Foreskin fibroblast (primary cell): ENCODE measurements at places on chromosomes 1 and 21.

DNA sequence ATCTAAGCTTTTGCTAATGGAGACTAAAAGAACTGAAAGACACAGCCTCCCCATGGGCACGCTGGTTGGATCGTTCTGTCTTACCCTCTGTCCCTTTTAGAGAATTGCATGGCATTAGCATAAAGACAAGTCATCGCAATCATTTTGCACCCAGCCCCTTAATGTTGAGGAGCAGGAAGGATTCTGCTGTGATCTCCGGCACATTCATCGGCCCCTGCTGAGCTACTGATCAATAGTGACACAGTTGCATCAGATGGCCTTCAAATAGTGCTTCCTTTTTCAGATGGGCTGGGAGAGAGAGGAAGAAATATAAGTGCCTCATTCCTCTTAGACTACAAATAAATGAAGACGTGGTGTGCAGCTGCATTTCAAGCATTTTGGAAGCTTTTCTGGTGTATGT lies 75.4 kb downstream of the NOS1AP start:
- DNase-seq: no peak

GRCh38 chr1:203926025-203926540 lies 64.7 kb downstream of the SNRPE start:
- peak; percentile 49 for DNase-seq

GRCh38 chr1:29986986-29987385 lies 736.4 kb downstream of the MATN1 start:
- no peak for DNase-seq

- peak; percentile 64 for DNase-seq
Observed at GRCh38 chr1:87942165-87942564, 613.5 kb downstream of the LMO4 start.

GRCh38 chr1:75132812-75133619 lies 1.2 kb upstream of the LHX8 start:
- DNase-seq: no peak

DNA sequence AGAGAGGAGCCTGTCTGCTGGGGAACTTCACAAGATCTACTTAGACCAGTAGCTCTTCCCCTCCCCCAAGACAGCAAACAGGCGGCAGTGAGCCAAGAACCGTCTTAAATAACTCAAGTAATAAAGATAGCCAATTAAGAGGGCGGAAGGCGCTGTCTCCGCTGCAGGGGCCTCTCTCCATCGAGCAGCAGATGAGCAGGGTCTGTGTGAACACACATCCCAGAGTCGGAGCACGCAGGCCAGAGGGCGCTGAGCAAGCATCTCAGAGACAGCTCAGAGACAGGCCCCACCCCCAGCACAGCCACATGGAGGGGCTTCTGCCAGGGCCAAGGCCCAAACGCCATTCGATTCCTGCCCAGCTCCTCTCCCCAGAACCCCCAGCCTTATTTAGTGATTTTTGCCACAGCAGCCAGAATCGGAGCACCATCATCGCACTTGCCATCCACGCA lies 11.1 kb downstream of the IFFO2 start:
- DNase-seq: peak; percentile 74

- no peak for DNase-seq
Observed at GRCh38 chr21:39010629-39011404, 172.4 kb downstream of the PSMG1 start.

DNA sequence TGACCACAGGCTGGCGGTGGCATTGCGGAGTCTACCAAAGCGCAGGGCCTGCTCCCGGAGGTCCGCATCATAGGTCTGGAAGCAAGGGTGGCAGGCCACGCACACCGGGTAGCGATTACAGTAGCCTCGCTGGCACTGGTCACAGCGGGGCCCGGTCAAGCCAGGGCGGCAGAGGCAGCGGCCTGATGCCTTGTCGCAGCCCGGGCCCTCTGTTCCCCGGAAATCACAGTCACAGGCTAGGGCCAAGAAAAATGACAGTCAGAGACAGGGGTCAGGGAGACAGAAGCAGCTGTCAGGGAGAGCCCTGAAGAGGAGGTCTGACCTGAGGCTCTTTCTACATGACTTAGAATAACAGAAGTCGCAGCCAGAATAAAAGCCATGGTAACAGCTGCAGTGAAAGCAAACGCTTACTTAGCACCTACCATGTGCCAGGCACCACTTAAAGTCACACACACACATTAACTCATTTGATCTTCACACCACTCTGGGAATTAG lies 26.4 kb downstream of the LAMB3 start:
- no peak for DNase-seq

DNA sequence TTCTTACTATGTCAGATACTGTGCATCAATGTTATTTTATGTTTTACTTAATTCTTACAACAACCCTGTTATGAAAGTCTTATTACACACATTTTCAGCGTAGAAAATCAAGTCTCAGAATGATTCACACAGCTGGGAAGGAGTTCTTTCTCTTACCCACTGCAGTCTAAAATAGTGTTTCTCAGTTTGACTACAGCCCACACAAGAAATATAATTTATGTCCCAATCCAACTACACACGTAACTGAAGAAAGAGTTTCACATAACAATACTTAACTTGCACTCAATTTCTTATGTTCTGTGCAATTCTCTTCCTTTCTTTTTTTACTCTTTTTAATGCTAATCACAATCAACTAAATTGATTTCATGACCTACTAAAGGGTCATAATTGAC lies 252.8 kb upstream of the ADGRL2 start:
- DNase-seq: no peak

- DNase-seq: no peak
Observed at GRCh38 chr1:100321506-100321905, 30.8 kb upstream of the CDC14A start.

- DNase-seq: peak; percentile 55
Observed at GRCh38 chr1:1597275-1597930, 2.5 kb downstream of the FNDC10 start.

DNA sequence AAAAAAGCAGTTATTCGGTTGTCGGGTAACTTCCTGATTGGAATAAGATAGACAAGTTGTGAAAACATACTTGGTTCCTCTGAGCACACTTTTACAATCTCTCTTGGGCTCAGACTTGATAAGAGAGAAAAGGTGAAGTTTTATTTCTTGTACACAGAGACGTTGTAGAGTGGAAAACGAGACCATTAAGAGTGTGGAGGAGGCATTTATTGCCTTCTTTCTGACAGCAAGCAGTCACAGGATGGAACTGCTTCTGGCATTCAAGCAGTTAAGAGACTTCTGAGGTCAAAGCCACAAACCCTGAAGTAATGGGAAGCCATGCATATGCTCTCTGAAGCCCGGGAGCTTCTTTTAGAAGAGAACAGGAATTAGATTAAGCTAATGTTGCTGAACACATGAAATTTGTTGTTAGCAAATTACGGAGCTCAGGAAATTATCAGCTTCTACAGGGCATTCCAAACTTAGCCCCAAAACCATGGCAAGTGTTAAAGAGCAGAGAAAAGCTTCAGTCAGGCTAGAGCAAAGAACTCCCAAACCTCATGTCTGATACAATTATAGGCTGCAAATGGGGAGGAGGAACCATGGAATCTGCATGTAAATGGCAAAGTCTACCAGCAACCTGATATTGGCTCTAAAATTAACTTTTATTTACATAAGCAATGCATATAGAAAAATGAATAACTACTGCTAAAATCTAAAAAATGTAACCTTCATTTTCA lies 26.0 kb downstream of the S1PR1 start:
- DNase-seq: peak; percentile 39

- no peak for DNase-seq
Observed at GRCh38 chr1:175632667-175633066, 110.7 kb downstream of the TNR start.

DNA sequence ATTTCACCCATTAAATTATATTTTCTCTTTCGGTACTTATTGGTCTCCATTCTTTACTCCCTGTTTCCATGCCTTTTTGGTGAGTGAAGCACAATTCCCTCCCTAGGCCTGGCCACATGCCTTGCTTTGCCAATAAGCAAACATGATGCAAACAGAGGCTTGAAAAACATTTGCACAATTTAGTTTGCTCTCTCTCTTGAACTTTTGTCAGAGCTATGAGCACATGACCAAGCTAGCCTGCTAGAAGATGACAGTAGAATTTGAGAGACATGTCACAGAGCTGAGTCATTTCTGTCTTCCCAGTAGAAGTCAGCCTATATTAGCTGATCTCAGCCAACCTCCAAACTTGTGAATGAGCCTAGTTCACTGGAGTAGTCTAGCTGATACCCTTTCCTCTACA lies 24.6 kb downstream of the ANGPTL3 start:
- DNase-seq: peak; percentile 91

- no peak for DNase-seq
Observed at GRCh38 chr1:184418652-184419349, 32.0 kb downstream of the C1orf21 start.

DNA sequence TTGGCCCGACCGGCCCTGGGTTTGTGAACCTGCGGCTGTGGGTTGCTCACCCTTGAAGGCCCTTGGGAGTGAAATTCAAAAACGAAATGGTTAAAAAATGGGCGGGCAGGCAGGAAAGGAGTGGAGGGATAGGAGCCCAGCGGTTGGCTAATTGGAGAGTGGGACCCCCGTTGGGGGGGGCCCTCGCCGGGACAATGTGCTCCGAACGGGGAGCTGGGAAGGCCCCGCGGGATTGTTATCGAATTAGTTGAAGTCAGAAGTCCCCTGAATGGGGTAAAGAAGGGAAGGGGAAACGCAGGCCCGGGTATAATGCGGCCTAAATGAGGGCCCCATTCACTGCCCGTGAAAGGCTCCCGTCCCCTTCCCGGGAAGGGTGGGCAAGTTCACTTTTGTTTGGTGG lies 135.7 kb downstream of the PRDM16 start:
- no peak for DNase-seq

- peak; percentile 29 for DNase-seq
Observed at GRCh38 chr21:28227881-28228635, 764.6 kb downstream of the LTN1 start.

- DNase-seq: no peak
Observed at GRCh38 chr1:21913258-21913657, 23.9 kb downstream of the HSPG2 start.

- no peak for DNase-seq
Observed at GRCh38 chr1:223308136-223308535, 55.8 kb downstream of the SUSD4 start.

GRCh38 chr1:205360891-205361290 lies 4.2 kb upstream of the KLHDC8A start:
- no peak for DNase-seq

GRCh38 chr1:31798433-31799195 lies 17.2 kb downstream of the SPOCD1 start:
- peak; percentile 96 for DNase-seq

DNA sequence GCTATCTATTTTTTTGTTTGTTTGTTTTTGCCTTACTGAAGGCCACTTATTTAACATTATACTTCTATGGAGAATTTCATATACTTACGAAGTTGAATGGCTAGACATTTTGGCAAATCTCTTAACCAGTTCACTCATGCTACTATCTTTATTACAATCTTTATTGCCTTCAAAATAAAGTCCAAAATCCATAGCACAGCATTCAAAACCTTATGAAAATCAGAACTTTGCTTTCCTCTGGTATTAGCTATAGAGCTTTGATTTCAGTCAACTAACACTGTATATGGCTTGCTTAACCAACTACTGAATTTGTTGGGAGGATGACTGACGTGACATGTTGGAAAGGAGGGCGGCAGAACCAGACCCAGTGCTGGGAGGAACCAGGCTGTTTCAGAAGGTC lies 571.1 kb downstream of the LMO4 start:
- no peak for DNase-seq

DNA sequence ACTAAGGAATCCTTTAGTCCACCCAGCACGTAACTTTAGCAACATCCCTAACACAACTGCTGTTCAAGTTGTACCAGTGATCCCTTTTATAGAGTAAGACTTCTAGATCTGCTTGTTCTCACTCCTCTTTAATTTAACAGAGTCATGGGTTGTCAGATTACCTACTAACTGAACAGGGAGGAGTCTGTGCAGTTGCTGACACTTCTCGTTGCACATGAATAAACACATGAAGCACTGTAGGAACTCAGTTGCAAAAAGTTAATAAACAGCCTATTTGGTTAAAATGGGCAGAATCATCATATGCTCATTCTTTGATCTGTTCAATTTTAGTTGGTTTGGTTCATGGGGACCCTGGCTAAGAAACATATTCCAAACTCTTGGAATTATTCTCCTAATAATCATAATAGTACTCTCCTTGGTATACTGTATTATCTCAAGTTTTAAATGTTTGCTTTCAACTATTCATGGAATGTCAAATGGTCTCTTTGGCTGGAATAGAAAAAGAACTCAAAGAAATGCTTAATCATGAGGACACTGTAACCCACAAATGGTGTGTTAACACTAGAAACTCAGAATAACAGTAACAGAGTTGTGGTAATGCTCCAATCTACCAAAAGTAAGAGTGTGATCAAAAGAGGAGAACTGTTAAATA lies 15.6 kb downstream of the PLPPR5 start:
- DNase-seq: no peak

- no peak for DNase-seq
Observed at GRCh38 chr1:202217951-202218350, 24.4 kb downstream of the LGR6 start.

- DNase-seq: no peak
Observed at GRCh38 chr1:61247881-61248752, 165.8 kb downstream of the NFIA start.

DNA sequence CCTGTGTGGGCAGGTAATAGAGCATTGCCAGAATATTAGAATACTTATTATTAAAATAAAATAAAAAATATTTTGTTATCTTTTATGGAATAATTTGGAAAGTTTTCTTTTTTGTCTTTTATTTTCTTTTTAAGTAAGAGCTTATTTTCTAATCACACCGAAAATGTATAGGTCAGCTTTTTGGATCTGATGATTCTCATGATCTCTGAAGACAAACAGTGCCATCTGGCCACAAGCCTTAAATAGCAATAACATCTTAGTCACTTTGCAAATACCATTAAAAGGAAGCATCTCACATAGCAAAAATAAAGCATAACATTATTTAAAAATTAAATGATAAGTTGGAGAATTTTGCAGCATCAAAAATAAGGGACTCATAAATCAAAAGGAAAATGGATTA lies 213.8 kb downstream of the PLA2G4A start:
- DNase-seq: no peak

GRCh38 chr1:181166377-181167196 lies 78.1 kb downstream of the IER5 start:
- DNase-seq: peak; percentile 88

- no peak for DNase-seq
Observed at GRCh38 chr1:160674415-160674814, 27.6 kb upstream of the SLAMF1 start.

GRCh38 chr21:38702196-38702595 lies 103.5 kb upstream of the ETS2 start:
- DNase-seq: no peak

- no peak for DNase-seq
Observed at GRCh38 chr1:182244451-182244850, 147.1 kb downstream of the GLUL start.

- DNase-seq: peak; percentile 32
Observed at GRCh38 chr1:229597877-229598276, 28.0 kb downstream of the TAF5L start.

DNA sequence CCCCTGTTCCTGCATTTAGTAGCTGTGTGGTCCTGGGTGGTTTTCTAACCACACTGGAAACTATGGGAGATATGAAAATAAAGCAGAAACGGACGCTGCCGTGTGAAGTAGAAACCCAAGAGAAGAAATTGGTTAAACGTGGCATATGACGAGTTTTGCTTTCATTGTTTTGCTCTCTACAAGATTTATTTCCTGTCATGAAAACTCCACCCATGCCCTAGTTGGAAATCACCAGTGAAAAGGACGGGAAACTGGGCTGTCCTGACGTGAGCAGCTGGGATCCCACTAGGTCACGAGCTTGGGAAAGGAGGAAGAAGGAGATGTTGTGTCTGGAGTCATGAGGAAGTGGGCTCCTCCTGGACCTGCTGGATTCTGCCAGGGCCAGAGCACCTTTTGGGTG lies 120.8 kb upstream of the GADD45A start:
- DNase-seq: no peak
